Inflammatory macrophage treated with lipopolysaccharide for 1 hour (primary cell): ENCODE measurements at places on chromosomes 7 and 10.

DNA sequence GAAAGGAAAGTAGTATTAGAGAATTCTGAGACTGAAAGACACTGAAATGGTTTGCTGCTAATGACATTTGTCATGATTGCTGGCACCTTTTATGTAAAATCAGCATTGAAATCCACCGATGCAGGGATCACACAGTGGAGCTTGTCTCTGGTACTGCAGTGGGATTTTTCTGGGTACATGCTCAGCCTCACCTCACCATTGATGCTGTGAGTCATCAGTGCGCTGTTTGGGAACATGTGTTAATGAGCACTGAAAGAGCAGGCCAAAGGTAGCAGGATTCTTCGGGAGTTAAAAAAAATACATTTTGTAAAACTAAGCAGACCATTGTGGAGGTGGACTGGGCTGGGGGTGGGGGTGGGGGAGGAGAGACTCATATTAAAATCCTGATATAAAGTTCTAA, 174.9 kb downstream of the CREB5 start:
- DNase-seq: no peak

DNA sequence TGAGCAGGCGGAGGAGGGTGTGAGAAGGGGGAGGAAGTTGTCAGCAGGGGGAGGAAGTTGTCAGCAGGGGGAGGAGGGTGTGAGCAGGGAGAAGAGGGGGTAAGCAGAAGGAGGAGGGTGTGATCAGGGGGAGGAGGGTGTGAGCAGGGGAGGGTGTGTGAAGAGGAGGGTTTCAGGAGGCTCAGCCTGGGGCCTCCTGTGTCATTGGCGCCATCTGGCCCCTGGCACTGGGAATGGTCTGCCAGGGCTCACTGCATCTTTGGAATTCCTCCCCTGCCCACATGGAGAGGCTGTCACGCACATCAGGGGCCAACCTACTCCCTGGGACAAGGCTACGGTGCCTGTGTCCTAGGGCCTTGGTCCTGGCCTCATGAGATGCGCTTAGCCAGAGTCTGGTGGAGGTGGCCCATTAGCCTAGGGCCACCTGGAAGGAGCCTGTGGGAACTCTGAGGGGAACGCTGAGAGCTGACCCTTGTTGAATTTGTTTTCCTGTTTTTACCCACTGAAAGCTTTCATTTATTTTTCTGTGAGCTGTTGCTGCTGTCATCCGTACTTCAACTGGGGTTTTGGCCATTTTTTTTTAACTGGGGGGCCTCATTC, 18.0 kb downstream of the CAMK2B start:
- DNase-seq: no peak

DNA sequence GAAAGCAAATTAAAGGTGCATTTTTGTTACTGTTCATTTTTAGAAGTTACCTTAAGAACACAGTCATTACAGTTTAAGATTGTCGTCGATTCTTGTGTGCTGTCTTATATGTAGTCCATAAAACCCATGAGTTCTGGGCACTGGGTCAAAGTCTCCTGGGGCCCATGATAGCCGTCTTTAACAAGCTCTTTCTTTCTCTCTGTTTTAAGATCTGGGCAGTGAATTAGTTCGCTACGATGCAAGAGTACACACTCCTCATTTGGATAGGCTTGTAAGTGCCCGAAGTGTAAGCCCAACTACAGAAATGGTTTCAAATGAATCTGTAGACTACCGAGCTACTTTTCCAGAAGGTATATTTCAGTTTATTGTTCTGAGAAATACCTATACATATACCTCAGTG, 90.7 kb upstream of the CAPZA2 start:
- DNase-seq: no peak

DNA sequence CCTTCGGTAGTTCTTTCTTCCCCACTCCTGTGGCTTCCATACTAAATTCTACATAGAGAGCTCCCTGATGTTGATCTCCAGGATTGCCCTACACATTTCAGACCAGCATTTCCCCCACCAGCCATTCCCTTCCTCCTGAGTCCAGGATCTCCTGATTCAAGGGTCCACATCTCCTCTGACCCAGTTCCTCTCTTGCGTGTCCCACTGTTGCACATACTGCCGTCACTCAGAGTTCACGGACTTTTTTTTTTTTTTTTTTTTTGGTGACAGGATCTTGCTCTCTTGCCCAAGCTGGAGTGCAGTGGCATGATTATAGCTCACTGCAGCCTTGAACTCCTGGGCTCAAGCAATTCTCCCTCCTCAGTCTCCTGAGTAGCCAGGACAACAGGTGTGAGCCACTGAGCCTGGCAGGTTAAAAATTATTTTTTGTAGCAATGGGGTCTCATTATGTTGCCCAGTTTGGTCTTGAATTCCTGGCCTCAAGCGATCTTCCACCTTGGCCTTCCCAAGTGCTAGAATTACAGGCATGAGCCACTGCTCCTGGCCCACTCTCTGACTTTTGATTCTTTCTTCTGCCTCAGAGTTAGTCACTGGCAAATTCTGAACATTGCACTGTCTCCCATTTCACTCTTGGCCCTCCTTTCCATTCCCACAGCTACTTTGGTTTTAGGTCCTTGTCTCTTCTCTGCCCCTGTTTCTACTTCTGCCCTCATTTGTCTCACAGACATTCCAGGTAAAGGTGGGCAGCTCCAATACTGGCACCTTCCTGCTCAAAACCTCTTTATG, 29.6 kb upstream of the ZRANB1 start:
- DNase-seq: peak; percentile 61

GRCh38 chr10:31759124-31759798, 169.4 kb downstream of the ARHGAP12 start:
- peak; percentile 56 for DNase-seq
